ENCODE measurements at places on chromosomes 5 and 9.

- DNase-seq = peak; percentile 2
Measured at GRCh38 chr9:106575823-106576222, 287.1 kb upstream of the ZNF462 start.

GRCh38 chr9:113790093-113790492 is 86.0 kb upstream of the ZNF618 start:
- no peak for DNase-seq

DNA sequence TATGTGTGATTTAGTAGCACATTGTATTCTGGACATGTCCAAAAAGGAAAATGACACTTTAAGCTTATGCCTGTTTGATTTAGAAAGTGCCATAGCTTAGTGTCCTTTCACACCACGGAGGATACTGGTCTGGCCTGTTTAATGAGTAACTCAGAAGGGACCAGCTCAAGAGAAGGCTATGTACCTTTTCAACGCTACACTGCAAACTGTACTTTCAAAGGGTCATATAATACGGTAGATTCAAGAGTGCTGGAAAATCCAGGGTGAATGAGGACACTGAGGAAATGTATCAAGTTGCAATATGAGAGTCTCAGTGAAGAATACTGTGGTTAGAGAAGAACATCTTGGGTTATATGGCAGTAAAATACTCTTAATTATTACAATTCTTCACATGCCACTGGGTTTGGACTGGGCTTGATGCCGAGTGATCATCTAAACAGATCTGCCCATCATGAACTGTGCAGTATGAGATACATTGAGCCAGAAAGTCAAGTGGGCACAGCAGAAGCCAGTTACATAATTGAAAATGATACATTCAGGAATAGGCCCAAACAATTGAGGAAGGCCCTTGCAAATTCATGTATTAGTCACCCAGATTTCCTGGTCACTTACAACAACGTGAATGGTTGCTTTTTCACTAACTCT is 1211.5 kb upstream of the CDH9 start:
- DNase-seq = no peak

GRCh38 chr5:165224366-165225045 is 1719.1 kb downstream of the MAT2B start:
- no peak for DNase-seq

GRCh38 chr9:27701587-27701986 is 128.3 kb upstream of the C9orf72 start:
- peak; percentile 51 for DNase-seq

DNA sequence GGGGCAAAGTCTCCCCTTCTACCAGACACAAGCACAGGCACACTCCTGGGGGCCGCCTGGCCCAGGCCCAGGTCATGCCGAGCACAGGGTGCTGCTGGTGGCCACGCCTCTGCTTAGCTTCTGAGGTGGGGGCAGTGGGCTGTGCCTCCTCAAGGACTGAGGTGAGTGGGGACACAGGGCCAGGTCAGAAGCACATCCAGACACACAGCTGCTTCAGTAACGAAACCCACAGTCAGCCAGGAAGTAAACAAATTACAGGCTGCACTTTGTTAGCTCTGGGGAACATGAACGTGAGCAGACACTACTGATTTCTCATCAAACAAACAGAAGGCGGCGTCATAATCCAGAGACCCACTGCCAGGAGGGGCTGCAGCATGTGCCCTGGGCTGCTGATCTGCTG is 192.4 kb downstream of the HSPA4 start:
- no peak for DNase-seq

GRCh38 chr9:15139469-15139868 is 167.5 kb downstream of the TTC39B start:
- no peak for DNase-seq

DNA sequence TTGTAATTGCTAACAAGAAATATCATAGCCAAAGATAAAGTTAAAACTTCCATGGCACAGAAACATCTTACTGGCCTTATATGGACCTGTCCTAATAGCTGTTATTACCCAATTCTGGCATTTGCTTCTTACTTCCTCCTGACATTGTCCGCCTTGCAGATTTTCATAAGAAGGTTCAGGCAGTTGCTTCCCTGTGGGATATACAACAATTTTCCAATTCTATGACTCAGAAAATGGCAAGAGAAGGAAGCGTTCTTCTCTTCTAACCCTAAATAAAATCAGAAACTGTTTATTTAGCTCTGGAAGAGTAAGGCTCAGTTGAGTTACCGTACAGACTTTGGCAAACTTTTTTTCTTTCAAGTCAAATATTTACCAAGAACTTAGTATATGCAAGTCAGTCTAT is 1.7 kb downstream of the PRKAA1 start:
- no peak for DNase-seq

GRCh38 chr9:119834064-119834620 is 464.9 kb upstream of the BRINP1 start:
- no peak for DNase-seq

DNA sequence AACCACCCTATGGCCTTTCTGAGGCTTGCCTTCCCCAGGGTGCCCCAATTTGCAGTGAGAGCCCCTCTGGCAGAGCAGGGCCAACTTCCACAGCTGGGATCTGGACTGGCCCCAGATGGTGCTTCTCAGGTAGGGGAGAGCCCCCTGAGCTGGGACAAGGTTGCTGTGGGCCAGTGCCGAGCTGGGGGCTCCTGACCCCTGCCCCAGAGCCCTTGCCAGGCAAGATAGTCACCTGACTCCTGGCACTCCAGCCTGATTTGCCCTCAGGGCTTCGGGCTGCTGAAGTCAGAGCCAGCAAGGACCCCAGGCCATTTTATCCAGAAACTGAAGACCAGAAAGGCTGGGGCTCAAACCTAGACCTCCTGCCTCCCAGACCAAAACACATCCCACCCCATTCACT is 33.4 kb upstream of the AKNA start:
- DNase-seq = no peak

DNA sequence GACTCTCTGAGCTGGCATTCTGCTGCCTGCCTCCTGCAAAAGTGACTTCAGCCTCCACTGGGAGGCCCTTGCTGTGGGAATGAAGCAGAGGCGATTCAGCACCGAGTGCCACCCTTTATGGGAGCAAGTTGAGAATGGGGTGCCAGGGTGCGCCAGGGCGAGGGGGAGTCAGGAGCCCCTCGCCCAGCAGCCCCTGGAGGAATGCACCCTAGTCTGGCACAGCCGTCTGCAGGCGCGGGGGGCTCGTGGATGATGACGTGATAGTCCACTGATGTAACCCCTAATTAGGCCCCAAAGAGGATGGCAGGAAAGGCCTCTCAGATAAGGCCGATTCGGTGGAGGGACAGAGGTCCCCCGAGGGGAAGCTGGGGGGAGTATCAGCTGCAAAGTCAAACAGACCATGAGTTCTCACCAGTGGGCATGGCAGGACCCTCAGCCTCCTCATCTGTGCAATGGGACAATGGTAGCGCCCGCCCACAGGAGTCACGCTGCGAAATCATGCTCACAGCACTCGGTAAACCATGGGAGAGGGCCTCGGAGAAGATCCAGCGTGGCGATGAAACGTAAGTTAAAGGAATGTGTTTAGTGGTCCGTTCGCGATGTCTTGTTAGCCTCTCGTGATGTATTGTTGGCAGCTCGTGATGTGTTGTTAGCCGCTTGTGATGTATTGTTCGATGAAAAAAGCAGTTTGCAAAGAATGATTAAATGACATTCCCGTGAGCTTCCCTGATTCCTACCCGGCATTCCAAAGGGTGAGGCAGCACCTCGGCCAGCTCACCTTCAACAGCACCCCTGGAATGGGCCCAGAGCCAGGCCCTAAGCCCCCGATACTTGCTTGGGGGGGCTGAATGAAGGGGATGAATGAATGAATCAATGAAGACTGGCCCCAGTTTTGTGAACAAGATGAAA is 49.7 kb upstream of the NOTCH1 start:
- DNase-seq = no peak

GRCh38 chr9:100605405-100605804 is 27.5 kb downstream of the CAVIN4 start:
- no peak for DNase-seq

DNA sequence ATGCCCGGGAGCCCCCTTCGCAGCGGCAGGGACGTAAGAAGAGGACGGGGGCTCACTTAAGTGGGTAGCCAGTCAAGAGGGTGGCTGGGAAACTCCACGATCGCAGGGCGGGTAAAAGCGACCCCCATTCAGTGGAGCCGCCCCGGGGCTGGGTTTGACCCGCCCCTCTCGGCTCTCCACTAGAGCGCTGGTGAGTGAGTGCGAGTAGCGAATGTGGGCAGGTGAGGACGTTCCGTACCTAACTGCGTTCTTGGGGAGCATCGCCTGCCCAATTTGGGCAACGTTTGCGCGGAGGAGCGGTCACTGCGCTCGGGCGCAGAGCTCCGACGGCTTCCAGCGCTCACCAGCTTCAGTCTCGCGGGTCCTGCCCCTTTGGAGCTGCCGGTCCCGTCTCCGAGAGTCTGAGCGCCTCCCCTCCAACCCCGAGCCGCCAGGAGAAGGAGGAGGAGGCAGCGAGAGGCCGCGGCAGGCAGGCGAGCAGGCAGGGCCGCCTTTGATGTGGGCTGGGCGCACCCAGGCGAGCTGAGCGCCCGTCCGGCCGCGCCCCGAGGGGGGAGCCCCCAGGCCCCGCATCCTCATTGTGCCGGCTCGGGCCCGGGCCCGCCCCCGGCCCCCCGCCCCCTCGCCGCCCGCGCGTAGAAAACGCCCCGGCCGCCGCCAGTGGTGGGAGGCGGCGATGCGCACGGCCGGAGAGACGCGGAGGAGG is at the start of gene FGF18:
TSS of gene FGF18 (plus strand) at position 666 of the 706 bp plus-strand sequence. CDS start 553 bp downstream, outside the sequence.
- DNase-seq = peak; percentile 46

- DNase-seq = peak; percentile 99
Measured at GRCh38 chr5:145838276-145838675, 3.1 kb upstream of the PRELID2 start.

GRCh38 chr5:54610197-54610944 is 92.8 kb downstream of the SNX18 start:
- DNase-seq = no peak

GRCh38 chr9:31210978-31211570 is 1173.4 kb upstream of the ACO1 start:
- peak; percentile 2 for DNase-seq

DNA sequence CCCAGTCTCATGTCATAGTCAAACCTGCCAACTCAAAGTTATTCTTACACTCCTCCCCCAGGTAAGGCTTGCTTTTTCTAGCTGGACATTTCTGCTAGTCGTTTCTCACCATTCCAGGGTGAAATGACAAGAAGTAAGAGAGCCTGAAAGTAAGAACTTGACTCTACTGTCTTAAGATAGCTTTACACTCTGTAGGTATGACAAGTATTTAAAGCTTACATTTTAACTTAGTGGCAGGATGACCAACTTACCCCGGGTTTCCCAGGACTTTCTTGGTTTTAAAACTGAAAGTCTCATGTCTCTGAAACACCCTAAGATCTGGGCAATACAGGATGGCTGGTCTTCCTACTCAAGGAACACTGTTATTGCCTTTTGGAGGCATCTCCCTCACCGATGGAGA is 67.5 kb upstream of the PIK3R1 start:
- DNase-seq = no peak

- peak; percentile 89 for DNase-seq
Measured at GRCh38 chr9:121992571-121993212, 100.4 kb downstream of the TTLL11 start.

DNA sequence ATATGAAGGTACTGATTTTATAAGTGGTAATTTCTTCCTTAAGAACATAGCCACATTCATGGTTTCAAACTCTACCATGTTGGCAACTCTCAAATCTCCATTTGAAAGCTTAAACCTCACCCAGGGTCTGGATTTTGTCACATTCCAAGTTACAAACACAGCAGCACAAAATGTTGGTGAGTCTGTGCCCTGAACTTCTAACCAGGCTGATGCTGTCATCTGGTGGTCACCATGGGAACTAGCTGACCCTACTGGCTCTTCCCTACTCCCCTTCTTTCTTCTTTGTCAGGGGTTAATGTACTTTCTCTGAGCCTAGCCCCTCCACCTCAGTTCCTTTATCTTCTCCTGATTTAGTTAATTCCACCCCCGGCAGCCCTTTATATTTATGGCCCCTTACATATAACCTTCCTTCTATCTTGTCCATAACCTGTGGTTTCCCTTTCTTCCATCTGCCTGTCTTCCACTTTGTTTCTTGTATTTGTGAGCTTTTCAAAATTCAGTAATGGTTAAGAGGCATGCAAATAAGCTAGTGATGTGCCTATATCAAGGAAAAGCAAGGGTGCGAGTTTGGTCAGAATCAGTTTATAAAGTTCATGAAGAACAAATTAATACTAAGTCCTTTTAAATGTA is 35.9 kb downstream of the TGFBR1 start:
- peak; percentile 67 for DNase-seq

- DNase-seq = no peak
Measured at GRCh38 chr5:172093965-172094364, 87.5 kb upstream of the FBXW11 start.

DNA sequence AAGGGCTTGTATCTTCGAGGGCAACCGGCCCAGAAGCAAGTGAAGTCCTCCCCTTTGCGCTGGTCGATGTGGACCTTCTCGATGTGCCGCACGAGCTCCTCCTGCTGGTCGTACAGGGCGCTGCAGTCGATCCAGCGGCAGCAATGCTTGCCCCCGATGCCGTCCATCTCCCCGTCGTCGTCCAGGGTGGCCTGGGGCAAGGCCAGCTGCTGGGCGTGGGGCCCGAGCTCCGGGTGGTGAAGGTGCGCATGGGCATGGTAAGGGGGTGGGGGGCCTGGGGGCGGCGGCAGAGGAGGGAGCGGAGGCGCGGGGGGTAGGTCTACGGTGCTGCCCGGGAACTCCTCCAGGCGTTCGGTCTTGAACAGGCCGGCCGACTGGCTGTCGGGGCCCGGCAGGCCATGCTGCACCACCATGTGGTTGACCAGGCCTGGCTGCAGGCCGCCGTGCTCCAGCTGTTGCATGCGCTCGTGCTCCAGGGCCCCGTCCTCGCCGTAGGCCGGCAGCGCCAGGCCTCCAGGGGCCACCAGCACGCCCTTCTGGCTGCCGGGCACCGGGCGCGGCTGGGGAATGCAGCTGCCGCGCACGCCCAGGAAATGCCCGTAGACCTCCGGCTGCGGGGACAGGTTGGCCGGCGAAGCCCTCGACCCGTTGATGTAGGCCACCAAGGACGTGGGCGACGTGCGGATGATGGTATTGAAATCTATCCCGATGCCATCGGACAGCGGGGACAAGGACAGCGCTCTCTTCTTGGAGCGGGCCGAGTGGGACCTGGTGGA is 181.8 kb downstream of the GLIS3 start:
- DNase-seq = peak; percentile 26

DNA sequence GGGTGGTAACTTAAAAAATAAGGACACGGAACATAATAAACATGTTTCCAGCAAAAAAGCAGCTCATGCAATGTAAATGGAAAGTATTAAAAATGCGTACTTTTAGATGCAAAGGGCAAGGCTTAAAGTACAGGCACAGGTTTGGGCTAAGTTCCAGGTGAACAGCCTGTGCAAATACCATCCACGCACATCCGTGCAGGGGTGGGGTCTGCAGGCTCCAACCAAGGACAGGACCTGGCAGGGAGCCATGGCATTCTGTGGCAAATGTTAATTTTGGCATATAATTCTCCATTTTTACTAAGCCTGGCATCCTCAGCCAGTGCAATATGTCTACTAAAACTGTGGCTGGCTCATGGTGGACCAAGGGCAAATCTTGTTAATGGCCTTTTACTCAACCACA is 365.8 kb upstream of the DAP start:
- DNase-seq = no peak

GRCh38 chr5:179271821-179272325 is 73.4 kb downstream of the ADAMTS2 start:
- DNase-seq = no peak
